ENCODE measurements at places on chromosomes 2 and 18. TPM values are rescaled to one million over a fixed set of nuclear protein-coding genes. Genes with fewer than 3 reads are reported as not detected.

EXOC6B gene
- total RNA-seq = 27.7 TPM

WDR35 gene
- total RNA-seq = 24.9 TPM

RBKS gene
- 6.1 TPM for total RNA-seq

PLB1 gene
- total RNA-seq = 10.4 TPM

All from testis (tissue), 5 donors.